Mesenteric fat pad (tissue), 1 donor: ENCODE measurements at places on chromosomes 1 and 21. TPM values are rescaled to one million over a fixed set of nuclear protein-coding genes. Genes with fewer than 3 reads are reported as not detected.

SH2D5 gene
- 0.22 TPM for total RNA-seq

DNA sequence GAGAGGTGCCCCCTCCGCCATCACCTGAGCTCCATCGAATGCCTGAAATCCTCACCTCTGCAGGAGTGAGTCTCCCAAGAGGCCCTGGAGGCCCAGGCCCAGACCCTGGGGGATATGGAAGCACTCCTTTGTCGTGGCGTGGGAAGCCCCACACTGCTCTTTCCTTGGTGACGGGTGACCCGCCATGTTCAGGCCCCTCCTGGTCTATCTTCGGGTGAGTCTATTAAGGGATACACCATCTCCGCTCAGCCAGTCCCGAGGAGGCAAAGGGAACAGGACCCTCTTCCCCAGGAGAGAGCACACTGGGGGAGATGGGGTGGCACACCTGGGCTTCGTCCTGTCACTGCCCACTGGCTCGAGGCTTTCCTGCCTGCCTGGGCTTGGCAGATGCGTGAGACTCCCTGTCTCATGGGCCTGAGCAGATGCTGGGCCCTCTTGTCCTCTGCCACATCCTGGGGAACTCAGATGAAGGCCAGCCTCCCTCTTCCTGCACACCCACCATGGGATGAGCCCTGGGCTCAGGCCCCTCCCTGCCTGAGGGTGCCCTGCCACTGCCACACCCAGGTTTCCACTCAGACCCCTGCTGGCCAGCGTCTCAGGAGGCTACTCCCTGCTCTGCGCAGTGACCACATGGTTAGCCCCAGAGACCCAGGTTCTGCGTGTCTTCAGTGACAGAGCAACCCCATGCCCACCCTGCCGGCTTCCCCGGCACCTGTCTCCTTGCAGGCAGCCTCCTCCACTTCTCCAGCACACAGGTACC, 3.8 kb upstream of the NPHP4 start:
- DNase-seq, result no peak

GRCh38 chr1:33524586-33524985, 52.1 kb downstream of the ZSCAN20 start:
- no peak for DNase-seq

DNA sequence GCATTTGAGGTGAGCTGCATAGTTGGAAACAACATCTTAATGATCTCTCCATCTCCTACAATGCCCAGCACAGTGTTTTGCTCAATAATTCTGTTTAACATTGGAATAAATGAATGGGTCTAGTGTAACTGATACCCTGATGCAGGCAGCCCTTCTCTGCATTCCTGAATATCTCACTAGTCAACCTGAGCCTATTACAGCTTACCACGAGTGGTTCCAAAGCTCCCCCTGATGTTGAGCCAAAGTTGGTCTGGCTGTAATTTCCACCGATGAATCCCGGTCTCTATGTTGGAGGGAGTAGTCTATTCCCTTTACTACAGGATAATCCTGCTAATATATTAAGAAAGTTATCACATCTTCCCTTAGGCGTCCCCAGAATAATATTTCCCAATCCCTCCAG, 63.8 kb downstream of the ZBTB18 start:
- DNase-seq, result no peak

HMGN2 gene
- total RNA-seq, result 151 TPM

MPZ gene
- total RNA-seq, result 5.5 TPM
